Mucosa of descending colon (tissue), 3 donors: ENCODE measurements at places on chromosomes 7 and 10. TPM values are rescaled to one million over a fixed set of nuclear protein-coding genes. Genes with fewer than 3 reads are reported as not detected.

GRCh38 chr7:110157631-110158362, 933.1 kb upstream of the LRRN3 start:
- DNase-seq: no peak

DNA sequence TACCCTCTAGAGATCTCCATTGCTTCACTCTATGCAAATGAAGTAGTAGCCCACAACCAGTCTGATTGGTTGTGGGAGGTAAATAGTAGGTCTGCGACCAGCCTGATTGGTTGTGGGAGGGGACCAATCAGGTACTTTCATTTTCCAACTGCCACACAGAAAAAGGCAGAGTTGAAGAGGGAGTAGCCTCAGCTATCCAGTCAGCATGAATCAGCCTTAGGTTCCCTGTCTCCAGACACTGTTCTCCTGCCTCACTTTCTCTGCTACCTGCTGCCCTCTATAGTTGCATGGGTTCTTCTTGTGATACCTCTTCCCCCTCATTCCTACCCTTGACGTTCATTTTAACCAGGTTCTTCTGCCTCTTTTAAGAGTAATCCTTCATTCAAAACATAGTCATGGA, 114.5 kb upstream of the LYZL1 start:
- DNase-seq: no peak

DNA sequence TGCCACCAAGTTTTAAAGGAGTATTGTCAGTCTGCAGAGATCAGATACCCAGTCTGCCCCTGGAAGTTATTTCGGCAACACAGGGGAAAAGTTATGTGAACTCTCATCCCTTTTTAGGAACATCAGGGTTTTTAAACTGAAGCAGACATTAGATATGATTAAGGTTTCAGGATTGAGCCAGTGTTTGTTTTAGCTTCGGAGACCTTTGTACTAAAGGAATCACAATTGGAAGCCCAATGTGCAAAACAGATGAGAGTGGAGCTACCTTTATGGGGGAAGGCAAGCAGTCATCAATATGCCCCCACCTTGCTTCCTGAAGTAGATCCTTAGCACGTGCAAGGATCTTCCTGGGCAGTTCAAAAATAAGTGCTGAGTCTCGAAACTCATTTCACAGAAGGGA, 39.5 kb downstream of the ETV1 start:
- DNase-seq: no peak

ZNF736 gene
- total RNA-seq: 11.7 TPM

OR2A42 gene
- total RNA-seq: not detected

DRGX gene
- total RNA-seq: 0.35 TPM

- no peak for DNase-seq
Measured at GRCh38 chr7:47496056-47496665, 85.8 kb downstream of the TNS3 start.

ORAI2 gene
- total RNA-seq: 7.5 TPM
